Activated T-cell treated with anti-CD3 and anti-CD28 coated beads for 24 hours (primary cell): ENCODE measurements at places on chromosomes 5 and 9.

DNA sequence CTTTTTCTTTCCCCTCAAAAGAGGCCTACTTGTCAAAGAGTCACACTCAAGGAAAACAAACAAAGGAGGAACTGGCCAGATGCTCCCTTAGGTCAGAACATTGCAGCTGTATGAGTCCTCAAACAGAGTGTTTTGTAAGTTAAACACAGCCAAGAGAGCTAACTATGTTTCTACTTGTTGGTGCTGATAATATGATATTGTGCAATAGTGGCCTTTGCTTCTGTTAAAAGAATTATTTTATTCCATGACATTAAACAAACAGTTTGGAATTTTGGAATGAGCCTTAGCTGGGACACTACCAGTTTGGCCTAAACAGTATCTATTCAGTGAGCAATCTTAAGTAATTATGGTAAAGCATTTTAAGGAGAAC is 56.0 kb upstream of the TPD52L3 start:
- DNase-seq: no peak

- no peak for DNase-seq
Observed at GRCh38 chr5:16849181-16849580, 86.9 kb downstream of the MYO10 start.

DNA sequence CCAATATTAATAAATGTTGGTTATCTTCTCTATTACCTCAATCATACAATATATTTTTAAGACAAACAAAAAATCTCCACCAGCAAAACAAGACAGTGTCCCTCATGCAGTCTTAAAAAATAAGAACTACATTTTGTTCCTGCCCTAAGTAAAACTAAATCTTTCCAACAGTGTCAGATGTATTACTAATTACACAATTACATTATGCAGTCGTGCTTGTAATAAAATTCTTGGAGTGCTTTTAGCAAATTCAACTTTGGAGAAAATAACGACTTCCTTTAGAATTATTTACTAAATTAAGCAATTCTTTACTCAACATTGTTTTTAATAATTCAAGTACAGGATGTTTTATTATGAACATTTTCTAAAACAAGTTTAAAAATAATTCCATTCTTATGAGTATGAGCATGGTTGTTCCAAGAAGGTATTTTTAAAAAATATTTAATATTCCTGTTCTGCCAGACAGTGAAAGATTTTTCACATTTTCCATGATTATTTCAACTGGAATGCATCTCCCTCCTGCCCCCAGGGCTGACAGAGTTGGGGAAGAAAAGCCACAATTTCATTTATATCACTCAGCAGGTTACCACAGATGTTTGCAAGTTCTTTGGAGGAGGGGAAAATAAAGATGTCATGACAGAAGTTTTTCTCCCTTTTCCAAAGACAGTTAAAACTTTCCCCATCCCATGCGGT is 137.9 kb downstream of the FAM114A2 start:
- no peak for DNase-seq

DNA sequence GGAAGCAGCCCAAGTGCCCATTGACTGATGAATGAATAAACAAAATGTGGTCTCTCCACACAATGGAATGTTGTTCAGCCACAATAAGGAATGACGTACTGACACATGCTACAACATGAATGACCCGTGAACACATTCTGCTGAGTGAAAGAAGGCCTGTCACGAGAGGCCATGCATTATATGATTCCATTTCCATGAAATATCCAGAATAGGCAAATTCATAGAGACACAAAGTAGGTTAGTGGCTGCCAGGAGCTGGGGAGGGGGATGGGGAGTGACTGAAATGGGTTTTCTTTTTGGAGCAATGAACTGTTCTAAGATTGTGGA is 41.4 kb downstream of the BICD2 start:
- DNase-seq: no peak

DNA sequence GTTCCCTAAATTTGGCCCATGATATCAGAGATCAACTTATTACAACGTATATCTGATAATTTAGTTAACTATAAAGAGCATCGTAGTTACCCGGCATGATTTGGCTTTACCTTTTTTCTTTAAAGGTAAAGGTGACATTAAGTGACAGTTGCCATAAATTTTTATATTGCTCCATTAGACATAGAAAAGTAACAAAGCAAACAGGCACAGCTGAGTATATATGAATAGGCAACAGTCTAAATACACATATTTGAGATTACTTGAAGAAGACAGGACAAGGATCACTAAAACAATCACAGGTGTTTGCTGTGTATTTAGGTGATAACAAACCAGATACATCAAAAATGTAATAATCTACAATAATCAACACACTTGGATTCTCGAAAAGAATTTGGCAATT is 34.8 kb downstream of the RFX3 start:
- DNase-seq: no peak
